ENCODE measurements at places on chromosomes 2 and 18.

- no peak for DNase-seq
Measured at GRCh38 chr2:162473986-162474385, 130.1 kb downstream of the GCA start.

- DNase-seq: no peak
Measured at GRCh38 chr2:3598912-3599854, 4.3 kb downstream of the COLEC11 start.

GRCh38 chr2:42359304-42359964, 1.6 kb downstream of the COX7A2L start:
- no peak for DNase-seq

DNA sequence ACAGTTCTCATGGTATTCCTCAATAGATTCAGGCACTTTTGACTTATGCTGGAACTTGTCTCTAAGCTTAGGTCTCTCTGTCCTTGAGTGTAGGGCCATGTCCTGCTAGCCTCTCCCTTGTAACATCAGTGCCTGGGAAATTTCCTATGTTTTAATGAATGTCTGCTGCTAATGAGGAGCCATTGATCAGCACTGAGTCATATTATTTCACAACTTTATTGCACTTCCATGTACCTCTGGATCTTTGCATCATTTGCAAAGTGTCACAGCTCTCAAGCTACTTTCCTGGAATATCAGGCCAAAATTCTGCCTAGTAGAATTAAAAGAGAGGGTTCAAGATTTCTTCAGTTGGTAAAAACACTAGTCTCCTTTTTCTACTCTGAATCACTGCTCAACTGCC, 102.5 kb downstream of the GAREM1 start:
- DNase-seq: no peak

DNA sequence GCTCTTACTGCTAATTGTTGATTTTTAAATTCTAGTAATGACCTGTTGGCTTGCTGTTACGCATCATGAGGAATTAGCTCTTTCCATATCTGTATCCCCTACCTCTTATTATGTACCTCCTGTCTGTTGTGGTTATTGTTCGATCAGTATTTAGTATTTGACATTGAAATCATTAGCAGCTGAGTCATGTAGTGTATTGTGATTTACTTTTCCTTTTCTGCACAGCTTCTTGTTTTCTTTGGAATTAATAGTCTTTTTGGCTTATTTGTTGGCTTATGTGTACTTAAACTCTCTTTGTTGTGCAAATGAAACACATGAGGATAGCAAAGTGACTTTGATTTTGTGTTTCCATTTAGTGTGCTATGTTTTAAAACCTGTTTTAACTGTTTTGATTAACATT, 4.3 kb downstream of the EPB41L5 start:
- DNase-seq: no peak

DNA sequence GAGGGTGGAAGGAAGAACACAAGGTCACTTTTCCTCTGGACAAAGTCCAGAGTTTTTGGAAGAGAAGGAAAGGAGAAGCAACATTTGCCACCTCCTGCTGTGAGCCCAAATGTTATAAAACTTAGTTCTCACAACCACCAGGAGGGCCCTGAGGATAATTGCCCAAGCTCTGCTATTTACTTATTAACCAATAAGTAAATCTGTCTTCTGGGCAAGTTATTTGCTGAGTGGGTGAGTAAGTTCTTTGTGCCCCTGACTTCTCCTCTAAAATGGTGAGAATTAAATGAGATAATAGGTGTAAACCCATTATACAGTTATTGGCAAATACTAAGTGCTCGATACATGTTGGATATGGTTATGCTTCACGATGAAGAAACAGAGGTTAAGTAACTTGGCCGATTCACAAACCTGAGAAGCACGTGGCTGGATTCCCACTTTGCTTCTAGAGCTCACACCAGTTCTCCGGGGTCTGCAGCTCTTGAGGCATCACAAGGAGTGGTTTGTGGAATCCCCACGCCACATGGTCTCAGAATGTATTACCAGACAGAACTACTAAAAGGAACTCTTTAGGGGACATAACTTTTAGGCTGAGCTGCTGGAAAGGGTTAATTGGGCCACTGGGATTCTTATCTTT, 164.1 kb downstream of the MYCN start:
- no peak for DNase-seq

DNA sequence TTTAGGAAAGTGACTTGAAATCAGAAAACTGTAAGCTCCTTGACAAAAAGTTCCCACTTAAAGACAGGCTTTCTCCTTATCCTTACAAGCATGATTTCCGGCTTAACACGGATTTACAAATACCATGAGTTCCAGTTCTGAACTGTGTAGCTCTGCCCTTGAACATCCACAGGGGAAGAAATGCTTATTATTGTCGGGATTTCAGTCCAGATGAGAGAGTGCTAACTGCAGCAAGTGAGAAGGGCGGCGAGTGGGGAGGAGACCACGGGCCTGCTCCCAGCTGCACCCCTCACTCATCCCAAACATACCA, 73.1 kb downstream of the LRRC30 start:
- no peak for DNase-seq

DNA sequence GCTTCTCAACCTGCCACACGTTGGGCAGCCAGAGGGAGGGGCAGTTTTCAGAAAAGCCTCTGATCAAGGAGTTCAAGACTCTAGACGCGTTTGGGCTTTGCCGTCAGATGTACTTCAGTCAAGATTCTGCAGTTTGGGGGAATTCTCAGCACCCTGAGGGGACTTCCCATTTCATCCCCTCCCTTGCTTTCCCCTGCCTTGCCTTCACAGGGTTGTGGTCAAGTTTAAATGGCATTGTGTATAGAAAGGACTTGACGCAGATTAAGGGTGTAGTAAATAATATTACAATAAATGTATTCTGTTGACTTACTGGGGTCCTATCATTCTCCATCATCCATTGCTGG, 198.3 kb upstream of the NABP1 start:
- DNase-seq: no peak

Measured in activated T-cell treated with anti-CD3 and anti-CD28 coated beads for 1 hour (primary cell).